Sigmoid colon (tissue), 7 donors: ENCODE measurements at places on chromosomes 11 and 22. TPM values are rescaled to one million over a fixed set of nuclear protein-coding genes. Genes with fewer than 3 reads are reported as not detected.

GRCh38 chr11:92277871-92278270, 53.3 kb downstream of the FAT3 start:
- H3K4me3 ChIP-seq = no peak overlapping the region
- H3K4me1 ChIP-seq = no peaks in the 10 kb centered on the region
- H3K27ac ChIP-seq = no peak overlapping the region

- H3K27me3 ChIP-seq = no peaks in the 10 kb centered on the region
- no peak overlapping the region for H3K4me3 ChIP-seq
- peak; percentile 80 for DNase-seq
- no peak overlapping the region for H3K27ac ChIP-seq
- no peaks in the 10 kb centered on the region for H3K4me1 ChIP-seq
Measured at GRCh38 chr11:10414659-10415058, 40.4 kb upstream of the AMPD3 start.

DNA sequence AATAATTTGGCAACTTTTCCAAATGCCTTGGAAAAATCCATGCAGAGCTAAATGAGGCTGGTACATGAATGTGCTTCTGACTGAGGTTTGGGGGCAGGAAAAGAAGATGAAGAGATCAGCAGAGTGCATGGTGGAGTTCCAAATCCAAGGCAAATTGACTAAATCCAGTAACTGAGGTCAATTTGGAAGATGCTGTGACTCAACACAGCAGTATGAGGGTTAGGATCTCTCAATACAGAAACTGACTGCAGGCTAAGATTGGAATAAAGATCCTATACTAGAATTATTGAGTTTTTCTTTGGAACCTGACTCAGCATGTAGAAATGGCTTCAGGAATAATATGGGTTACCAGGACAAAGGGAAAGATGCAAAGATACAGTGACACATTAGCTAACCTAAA, 99.3 kb upstream of the FAT3 start:
- no peaks in the 10 kb centered on the region for H3K27me3 ChIP-seq
- no peak for DNase-seq

GRCh38 chr11:31687256-31687655, 123.9 kb downstream of the PAX6 start:
- H3K4me3 ChIP-seq = no peak overlapping the region
- no peaks in the 10 kb centered on the region for H3K36me3 ChIP-seq
- no peaks in the 10 kb centered on the region for H3K27me3 ChIP-seq
- DNase-seq = no peak
- no peak overlapping the region for H3K27ac ChIP-seq

- no peak for DNase-seq
- peaks cover 9% of the 10 kb centered on the region for H3K4me1 ChIP-seq
- no peak overlapping the region for H3K27ac ChIP-seq
- no peaks in the 10 kb centered on the region for H3K27me3 ChIP-seq
- peaks cover 95% of the 10 kb centered on the region for H3K36me3 ChIP-seq
Measured at GRCh38 chr22:29815580-29815979, 22.5 kb downstream of the ASCC2 start.

TNNI2 gene
- total RNA-seq = not detected
